ENCODE measurements at places on chromosomes 5 and 9.

DNA sequence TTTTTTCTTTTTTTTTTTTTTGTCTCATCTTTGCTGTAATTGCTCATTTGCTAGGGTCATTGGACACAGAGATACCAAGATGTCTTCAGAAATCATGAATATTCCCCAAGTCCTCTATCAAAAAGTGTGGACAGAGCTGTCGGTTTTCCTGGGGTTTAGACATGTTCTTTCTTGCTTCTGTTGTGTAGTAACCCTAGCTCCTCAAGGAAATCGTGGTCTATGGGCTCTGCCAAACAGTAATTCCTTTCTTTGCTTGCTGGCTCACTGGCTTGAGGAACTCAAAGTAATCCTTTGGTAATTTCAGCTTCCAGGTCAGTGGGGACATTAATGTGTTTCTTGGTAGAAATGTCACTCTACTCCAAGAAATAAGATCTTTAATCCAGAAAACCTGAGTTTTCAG lies 101.7 kb downstream of the TMC1 start:
- DNase-seq, result no peak

DNA sequence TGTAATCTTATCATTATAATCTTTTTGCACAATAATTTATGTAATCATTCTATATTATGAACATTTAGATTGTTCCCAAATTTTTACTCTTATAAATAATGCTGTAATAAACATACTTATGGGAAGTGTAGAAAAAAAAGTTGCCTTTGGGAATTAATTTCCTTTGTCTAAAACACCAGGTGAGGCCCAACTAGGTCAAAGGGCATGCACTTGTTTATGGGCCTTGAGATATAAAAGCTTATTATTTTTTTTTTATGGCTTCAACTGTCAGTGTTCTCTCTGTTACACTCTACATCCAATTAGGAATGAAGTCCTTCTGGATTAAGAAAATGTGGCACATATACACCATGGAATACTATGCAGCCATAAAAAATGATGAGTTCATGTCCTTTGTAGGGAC lies 6.5 kb upstream of the PRLR start:
- DNase-seq, result no peak

- peak; percentile 100 for DNase-seq
Measured at GRCh38 chr9:115649991-115650472, 503.6 kb upstream of the PAPPA start.

DNA sequence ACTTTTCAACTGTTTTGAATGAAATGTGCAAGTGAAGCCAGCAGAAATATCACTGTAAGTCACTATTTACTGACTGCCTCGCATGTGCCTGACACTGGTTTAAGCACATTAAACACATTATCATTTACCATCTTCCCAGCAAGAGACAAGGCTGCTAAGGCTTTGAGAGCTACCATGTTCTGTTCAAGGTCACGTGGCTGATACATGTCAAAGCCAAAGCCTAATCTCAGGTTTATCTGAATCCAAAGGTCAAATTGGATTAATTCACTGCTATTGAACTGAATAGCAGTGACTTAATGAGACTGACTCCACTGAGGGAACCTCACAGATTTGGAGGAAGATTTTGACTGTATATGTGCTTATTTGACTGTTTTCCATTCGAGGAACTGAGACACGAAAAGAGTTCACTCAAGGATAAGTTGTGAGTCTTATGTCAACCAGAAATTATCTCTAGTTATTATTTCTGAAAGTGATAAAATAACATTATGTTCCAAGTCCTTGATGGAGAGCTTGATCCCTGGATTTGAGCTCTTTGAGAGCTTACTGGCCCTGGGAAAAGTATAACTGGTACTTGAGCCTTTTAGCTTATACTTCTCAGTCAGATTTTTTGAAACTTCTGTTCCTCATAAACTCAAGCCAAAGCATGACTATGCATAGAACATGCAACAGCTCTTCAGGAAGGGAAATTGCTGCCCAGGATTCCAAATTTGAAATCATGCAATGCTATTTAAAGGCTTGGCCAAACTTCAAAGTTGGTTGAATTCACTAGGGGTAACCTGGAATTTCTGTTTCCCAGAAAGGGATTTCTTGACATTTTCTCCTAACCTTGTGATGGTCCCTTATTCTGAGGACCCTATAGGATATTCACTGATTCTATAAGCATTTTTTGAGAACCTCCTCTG lies 23.4 kb upstream of the ARHGAP26 start:
- DNase-seq, result no peak

DNA sequence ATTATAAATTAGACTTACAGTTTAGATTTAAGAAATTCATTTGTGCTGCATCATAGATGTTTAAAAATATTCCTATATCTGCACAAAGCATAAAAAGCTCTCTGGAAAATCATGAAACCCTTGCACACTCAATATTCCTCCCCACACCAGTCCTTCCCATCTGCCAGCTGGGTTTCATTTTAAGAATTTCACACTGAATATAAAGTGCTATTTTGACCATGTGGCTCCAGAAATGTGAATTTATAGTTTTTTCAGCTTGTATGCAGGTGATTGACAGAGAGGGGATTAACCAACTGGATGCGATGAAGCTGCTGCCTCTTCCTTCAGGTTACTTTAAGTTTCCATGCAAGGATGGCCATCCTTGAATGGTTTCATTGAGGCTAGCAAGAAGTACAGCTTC lies 346.3 kb downstream of the NDUFS4 start:
- no peak for DNase-seq

- DNase-seq, result no peak
Measured at GRCh38 chr5:178420354-178420781, 169.8 kb downstream of the COL23A1 start.

DNA sequence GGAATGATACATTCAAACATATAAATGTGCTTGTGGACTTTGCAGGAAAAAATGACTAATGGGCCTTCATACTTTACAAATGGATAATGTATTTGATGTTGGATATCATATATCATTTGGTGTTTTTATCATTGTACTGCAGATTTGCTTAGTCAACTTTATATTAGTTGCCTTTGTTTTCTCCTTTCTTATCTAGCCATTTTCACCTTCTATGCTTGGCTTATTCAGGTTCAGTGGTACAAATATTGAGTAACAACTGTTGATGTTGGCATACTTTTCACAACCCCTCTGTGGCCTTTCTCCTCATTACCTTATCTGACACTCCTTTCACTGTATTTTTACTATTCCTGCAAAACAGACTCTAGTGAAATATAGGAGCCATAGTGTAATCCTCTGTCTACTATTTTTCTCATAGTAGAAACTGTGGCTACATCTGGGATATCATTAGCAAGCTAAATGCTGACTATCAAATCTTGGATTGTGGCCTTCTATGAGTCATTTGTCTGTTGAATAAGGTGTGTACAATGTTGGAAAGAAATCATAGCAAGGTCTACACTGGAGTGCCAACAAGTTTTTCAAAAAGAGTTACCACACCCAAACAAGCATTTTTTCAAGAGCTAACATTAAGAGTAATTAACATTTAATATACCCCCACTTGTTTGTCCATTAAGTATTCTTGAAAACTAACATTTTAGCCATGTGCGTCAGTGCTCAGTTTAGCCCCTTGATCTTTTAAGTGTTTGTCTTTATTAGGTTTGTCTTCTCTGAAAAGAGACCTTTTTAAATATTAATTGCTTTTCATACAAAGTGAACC lies 330.1 kb downstream of the ADGRV1 start:
- DNase-seq, result no peak

DNA sequence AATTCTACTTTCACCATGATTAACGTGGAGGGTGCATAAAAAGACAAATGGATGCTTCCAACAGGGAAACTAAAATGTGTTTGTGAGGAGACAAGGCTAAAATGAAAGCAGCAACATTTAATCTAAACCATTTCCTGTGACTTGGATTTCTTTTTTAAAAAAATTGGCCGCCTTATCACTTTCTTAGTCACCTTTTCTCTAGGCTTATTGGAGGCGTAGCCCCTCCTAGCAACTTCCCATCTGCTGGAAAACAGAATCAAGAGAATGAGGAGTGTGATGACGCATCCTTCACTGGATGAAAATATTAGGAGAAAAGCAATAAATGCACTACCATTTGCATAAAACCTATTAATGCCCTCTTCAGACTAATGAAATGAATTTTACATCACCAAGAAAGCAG lies 791 bp upstream of the GPR150 start:
- DNase-seq, result no peak

DNA sequence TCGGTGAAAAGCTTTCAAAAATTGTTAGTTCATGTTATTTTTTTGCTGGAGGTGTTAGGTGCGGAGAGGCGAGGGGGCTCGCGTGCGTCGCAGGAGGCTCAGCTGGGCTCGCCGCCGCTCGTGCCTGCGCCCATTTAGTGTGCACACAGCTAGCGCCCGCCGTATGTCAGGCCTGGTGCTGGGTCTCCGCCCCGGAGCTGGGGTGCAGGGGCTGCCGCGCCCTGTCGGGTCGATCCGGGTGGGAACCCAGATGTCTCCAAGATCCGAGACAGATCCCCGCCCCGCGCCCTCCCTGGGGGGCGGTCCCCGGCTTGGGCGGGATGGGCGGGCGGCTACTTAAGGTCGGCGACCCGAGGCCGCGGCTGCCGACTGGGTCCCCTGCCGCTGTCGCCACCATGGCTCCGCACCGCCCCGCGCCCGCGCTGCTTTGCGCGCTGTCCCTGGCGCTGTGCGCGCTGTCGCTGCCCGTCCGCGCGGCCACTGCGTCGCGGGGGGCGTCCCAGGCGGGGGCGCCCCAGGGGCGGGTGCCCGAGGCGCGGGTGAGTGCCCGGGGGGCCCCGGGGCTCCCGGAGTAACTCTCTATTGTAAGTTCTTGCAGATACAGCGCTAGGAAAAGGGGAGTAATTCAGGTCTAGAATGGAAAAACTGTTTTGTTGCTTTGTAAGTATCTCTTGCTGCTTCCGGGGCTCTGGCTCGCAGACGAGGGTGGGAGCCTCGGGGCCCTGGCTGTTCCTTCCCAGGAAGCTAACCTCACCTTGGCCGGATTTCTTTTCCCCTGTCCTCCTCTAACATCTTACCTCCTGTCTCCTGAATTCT lies 31.7 kb downstream of the GSN start:
- no peak for DNase-seq

DNA sequence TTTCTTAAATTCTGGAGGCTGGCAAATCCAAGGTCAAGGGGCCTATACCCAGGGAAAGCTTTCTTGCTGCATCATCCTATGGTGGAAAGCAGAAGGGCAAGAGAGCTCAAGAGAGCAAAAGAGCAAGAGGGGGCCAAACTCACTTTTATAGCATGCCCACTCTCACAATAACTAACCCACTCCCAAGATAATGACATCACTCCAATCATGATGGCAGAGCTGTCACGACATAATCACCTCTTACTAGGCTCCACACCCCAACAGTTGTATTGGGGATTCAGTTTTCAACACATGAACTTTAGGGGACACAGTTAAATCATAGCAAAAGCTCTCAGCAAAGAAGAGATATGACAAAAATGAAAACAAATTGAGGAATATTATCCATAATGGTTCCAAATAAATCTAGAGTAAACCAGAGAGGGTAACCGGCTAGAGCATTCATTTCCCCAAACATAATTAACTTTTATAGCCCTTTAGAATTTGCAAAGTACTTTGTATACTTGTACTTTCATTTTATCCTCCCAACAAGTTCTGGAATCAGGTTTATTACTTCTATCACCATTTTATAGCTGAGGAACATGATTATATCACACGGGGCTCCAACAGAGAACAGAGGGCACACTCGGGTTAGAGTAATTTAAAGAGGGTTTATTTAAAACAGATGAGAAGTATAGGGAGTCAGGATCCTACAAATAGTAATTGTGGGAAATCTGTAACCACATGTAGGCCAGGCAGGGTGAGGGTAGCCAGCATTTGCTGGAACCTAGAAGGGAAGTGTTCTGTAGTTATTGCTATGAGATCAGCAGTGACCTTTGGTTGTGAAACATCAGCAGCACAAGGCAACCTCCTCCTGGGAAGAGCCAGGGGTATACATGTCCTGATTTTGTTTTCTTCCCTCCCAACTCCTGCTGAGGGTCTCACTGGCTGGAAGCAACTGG lies 7.2 kb upstream of the TARS1 start:
- peak; percentile 76 for DNase-seq

DNA sequence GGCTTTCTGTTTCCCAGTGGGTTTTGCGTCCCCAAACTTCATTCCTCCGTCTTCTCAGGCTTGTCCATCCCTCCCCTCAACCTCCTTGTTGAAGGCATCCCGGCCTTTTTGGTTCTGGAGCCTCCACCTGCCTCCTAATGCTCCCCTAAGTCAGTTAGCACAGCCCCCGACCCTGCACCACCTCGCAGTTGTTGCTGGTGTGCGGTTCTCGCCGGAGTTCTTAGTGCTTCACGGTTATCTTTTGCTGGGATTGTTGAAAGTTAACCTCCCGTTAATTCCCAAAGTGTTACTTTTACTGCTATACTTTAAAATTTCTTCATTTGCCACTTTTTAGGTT lies 447 bp downstream of the UBLCP1 start:
- no peak for DNase-seq

DNA sequence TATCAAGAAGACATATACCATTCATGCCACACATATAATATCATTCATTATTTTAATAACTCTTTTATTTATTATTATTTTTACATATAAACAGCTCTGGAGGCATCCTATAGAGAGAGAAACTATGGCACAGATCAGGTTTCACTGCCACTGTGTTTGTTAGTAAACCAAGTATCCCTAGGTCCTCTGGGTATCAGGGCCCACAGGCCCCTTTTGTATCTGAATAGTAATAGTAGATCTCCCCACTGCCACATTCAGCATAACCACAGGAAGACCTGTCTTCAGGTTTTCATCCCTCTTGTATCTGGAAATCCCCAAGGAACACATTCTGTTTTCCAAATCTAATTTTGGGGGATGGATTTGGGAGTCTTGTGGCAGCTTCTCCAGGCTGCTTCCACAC lies 94.0 kb downstream of the SPATA31D1 start:
- DNase-seq, result no peak

DNA sequence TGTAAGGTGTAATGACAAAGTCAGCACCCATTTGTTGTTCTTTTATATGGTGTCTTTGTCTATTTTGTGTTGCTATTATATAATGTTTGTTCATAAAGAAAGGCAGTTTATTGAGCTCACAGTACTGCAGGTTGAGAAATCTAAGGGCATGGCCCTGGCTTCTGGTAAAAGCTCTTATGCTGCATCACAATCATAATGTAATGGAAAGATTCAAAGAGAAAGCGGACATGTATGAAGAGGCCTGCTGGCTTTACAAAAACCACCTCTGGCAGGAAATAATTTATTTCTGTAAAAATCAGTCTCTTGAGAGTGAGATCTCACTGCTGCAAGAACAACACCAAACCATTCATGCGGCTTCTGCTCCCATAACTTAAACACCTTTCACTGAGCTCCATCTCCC lies 746.7 kb upstream of the FAM174A start:
- DNase-seq, result no peak

- DNase-seq, result no peak
Measured at GRCh38 chr5:9035346-9035745, 510.5 kb downstream of the SEMA5A start.

DNA sequence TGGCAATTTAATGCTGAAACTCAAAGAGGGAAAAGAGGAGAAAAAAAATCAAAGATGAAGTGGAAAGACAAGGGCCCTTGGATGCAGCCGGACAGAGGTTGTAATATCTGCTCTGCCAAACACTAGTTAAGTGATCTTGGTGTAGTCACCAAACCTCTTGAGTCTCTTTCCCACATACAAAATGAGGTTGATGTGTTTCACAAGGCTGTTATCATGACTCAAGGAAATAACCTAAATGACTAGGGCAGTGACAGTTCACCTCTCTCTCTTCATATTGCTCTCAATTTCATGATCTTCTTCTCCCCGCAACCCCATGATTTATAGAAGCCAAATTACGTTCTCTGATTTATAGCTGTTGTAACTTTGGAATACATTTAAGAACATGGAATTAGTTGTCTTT lies 44.9 kb downstream of the PIK3R1 start:
- DNase-seq, result no peak

GRCh38 chr5:146647656-146648199 lies 131.7 kb upstream of the GPR151 start:
- DNase-seq, result no peak

All from skeletal muscle cell (primary cell).